HL-60 (cell line): ENCODE measurements at places on chromosomes 4 and X.

DNA sequence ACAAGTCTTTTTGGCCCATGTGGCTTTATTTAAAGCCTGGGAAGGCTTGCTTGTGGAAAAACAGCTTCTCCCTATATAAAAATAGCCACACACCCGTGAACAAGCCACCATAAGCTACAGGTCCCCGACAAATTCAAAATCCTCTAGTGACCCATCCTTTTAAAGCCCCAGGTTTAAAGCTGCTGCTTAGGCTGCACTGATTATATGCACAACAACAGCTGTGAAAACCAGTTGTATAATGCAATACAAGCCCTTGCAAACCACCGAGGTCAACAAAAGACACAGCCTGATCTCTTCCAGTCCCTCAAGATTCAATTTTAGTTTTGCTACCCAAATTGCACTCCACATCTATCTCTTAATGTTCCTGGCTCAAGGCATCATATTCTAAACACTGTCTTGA lies 186.0 kb upstream of the WDFY3 start:
- DNase-seq = no peak

DNA sequence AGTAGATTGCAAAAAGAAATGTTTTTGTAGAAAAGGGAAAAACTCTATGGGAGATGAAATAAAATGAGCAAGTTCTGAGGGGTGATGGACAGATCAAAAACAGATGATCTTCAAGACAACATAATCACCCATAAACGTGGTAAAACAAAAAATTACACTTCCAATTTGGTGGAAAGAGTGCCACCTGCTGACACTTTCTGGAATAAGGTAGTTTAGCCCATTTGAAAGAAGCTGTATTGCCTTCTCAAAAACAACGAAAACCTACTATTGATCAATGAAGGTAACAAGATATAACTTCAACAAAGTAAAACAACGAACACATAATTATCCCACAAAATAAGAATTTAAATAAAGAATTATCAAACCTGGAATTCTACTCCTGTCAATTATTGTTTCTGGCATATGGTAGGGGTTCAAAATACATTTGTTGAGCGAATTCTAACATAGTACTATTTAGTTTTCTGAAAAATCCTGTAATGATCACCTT lies 2.5 kb downstream of the COQ2 start:
- peak; percentile 64 for DNase-seq

GRCh38 chr4:172018358-172018757 lies 205.2 kb downstream of the GALNTL6 start:
- DNase-seq = no peak

GRCh38 chrX:111759686-111760085 lies 78.7 kb downstream of the ALG13 start:
- DNase-seq = no peak

DNA sequence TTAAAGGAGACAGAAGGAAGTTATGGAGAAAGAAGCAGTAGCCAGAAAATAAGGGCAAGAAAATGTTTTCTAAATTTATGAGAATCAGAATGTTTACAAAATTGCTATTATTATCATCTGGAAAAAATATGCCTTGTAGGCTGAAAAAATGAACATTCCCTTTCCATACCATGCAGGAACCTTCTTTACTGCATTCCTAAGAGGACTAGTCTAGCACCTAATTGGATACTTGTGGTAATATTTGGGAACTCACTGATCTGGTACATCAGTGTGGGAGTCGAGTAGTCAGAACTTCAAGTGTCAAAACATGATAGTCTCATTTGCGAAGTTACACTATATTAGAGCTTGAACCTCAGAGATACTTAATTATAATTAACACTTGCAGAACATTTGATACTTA lies 51.9 kb downstream of the TET2 start:
- no peak for DNase-seq

DNA sequence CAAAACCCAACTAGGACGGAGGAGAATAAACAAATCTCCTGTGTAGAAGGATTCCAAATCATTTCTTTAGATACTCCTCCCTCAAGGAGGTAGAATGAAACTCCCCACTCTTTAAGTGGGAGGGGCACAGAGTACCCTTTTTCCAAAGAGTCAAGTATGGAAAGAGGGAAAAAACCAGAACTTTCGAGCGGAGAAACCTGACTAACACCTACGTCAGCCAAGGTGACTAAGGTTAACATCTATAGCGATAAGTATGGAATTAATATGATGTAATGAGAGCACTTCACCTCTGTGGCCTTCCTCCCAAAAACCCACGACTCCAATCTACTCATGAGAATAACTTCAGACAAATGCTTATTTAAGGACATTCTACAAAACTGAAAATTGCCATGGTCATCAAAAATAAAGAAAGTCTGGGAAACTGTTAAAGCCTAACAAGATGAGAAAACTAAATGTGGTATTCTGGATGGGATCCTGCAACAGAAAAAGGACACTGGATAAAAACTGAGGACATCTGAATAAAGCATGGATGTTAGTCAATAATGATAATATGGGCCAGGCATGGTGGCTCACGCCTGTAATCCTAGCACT lies 157.0 kb upstream of the MAP3K15 start:
- DNase-seq = no peak
